Liver (tissue), 10 donors: ENCODE measurements at places on chromosomes 13 and 19.

DNA sequence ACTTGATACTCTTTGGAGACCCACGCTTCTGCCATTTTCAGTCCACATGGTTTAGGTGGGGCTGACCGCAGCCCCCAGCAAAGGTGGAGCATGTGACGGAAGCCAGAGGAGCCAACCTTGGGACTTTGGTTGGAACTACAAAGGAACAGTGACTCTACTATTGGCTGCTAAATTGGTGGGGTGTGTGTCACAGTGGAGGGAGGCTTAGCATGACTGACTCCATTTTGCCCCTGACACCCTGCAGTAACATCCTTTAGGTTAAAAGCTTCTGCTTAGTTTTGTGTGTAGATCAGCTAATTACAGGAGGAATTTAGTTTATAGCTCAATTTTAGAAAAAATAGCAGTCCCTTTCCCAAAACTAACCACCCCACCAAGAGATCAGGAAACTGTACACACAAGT, 6.6 kb downstream of the SDHAF1 start:
- DNase-seq = no peak

GRCh38 chr19:13100841-13101589, 1.6 kb downstream of the LYL1 start:
- no peak for DNase-seq

GRCh38 chr13:29934531-29935308, 84.3 kb upstream of the UBL3 start:
- no peak for DNase-seq

DNA sequence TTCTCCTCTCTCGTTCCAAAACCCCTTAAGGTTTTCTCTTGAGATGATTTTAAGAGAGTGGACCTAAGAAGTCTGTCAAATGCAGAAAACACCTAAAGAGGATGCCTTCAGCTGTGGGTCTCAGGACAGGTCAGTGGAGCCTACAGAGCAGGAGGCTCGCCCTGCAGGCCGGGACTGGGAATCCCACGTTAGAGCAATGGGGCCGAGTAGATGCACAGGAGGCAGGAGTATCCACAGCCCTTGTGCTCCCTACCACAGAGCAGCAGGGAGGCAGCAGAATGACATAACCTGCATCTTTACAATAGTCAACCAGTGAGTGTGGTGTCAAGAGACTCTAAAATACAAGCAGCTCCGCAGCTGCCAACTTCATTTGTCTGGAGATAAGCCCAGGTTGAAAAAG, 229.4 kb downstream of the MTUS2 start:
- DNase-seq = no peak

- no peak for DNase-seq
Measured at GRCh38 chr19:31089681-31090080, 259.6 kb downstream of the TSHZ3 start.

DNA sequence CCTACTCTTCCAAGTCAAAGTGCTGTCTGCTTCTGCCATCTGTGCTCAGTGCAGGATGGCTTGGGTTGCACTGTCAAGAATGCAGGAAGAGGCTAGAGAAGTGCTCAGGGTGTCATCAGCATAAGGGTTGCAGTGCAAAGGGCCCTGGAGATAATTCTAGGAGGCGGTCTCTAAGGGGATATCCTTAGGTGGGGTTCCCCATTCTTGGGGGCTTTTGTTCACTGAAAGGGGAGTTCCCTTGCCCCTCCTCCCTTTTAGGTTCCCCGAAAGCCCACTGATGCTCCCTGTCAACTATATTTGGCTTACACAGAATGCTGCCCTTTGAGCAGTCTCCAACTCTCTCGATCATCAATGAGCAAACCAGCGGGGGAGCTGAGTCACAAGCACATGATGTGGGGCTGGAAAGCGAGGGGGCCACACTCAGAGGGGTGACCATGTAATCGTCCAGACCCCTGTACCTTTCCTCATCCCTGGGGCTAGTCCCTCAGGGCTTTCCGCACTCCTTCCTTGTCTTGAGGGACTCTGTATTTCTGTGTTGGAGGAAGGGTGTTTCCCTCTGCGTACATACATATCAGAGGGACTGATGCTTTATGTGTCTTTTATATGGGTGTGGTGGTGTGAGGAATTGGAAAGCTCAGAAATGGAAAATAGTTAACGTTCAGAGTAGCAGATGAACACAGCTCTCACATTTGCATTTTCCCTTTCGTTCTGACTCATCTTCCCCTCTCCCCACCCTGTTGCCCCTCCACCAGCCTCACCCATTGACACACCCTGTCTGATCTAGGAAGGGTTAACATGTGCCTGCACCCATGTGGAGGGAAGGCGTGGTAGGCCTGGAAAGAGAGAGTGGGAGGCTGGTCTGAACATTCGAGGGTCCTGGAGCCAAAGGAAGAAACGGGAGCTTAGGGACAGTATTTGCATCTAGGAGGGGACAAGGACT, 6.7 kb downstream of the ZBTB32 start:
- DNase-seq = no peak

DNA sequence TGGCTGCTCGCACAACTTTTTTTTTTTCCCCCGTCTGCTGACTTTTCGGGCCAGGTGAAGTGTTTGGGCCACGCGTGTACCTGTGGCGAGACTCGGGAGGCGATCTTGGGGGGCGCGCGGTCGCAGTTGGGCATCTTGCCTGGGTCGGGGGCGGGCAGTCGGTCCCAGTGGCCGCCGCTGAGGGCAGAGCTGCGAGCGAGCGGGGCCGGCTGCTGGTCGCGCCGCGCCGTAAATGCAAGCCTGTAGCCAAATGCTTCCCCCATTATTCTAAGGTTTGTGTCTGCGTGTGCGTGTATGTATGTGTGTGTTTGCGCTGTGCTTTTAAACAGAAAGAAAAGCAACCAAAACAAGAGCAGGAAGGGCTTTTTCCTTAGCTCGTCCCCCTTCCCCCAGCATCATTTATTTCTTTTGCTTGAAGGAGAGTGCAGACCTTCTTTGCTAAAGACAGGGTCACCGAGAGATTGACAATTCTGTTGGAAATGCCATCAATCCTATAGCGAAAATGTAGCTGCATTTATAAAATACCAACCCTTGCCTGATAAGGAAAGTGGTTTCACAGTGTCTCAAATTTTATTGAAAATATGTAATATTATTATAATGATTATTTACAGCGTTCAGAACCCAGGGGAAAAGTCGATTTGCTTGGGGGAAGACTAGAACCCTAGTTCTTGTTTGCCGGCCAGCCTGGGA, 143.2 kb upstream of the ZNF536 start:
- no peak for DNase-seq

DNA sequence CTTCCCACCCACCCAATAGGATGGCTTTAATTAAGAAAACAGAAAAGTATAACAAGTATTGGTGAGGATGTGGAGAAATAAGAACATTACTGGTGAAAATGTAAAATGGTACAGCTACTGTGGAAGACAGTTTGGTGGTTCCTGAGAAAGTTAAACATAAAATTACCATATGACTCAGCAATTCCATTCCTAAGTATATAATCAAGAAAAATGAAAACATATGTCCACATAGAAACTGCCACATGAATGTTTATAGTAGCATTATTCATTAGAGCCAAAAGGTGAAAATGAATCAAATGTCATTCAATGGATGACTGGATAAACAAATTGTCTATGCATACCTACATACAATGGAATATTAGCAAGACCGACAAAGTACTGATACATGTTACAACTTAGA, 16.9 kb downstream of the DZIP1 start:
- no peak for DNase-seq
